ENCODE measurements at places on chromosomes 1 and 21.
A peak's percentile ranks its signal among the peaks of the same experiment; 100 is the strongest.

DNA sequence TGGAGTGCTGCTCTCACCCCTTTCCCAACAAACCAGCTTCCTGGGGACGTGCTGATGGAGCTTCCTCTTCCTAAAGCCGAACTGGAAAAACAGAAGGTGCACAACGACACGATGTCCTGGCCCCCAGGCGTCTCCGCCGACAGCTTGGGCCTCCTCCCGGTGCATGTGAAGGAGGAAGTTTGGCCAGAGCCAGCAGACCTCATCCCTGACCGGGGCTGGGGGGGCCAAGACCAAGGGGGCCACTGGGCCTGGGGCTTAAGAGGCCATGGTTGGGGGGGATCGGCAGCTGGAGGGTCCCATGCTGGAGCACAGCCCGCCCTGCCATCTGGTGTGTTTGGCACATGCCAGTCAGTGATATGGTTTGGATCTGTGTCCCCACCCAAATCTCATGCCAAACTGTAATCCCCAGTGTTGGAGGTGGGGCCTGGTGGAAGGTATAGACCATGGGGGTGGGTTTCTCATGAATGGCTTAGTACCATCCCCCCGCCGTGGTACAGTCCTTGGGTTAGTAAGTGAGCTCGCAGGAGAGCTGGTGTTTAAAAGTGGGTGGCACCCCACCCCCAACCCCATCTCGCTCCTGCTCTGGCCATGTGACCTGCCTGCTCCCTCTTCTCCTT lies 6.4 kb downstream of the HES4 start:
- no peak for DNase-seq

- DNase-seq = no peak
Measured at GRCh38 chr1:112711041-112711440, 4.1 kb downstream of the PPM1J start.

DNA sequence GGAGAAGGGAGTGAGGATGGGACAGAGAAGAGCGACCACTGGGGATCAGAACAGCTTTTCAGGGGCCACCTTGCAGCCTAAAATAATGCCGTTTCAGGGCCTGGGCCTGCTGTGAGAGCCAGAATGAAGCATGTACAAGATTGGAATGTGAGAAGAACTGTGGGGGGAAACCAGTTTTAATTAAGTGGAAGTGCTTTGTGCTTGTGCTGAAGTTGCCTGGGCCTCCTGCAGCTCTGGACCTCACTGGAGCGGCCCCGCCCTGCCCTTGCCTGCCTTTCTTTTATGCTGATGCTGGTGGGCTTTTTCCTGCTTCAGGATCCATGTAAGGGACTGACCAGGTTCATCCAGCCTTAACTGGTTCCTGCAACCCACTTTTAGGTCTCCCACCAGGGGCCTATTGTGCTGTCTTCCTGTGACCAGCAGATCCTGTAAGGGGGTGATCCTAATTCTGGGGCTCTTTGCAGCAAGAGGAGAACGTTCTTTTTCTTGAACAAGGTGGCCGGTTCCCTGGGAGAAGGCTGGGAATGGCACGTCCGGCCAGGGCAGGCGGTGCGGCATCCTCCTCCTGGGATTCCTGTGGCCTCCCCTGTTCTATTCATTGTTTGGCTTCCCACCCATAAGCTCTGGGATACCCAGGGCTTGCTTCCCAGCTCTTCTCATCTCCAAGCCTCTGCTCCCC lies 3.2 kb downstream of the C1orf226 start:
- DNase-seq = no peak

DNA sequence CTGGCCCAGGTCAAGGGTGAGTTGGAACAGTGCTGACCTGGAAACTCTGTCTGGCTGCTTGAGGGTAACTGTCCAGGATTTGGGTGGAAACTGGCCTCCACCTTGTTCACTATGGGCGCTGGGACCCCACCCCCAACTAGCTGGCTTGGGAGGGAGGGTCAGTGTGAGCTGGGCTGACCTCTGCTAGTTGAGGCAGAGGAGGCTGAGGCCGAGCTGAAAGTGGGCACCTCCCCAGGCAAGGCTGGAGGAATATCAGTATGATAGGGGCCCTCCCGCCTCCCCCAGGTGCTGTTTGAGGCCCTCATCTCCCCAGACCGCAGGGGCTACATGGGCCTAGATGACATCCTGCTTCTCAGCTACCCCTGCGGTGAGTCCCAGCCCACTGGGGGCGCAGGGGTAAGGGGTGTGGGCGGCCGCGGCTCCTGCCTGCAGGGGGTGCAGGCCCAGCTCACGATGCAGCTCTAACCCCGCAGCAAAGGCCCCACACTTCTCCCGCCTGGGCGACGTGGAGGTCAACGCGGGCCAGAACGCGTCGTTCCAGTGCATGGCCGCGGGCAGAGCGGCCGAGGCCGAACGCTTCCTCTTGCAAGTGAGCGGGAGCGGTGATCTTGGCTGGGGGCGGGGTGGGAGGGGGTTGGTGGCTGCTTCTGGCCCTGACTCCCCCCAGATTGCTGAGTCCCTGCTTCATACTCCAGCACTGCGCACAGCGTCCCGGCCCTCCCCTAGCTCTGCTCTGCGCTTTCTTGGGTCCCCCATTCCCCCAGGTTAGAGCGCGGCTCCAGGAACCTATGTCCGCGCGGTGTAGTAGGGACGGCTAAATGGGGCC lies 22.9 kb downstream of the PTPRU start:
- DNase-seq = no peak

- no peak for DNase-seq
Measured at GRCh38 chr1:92989936-92990583, 28.8 kb upstream of the DIPK1A start.

- no peak for DNase-seq
Measured at GRCh38 chr1:93616996-93617669, 64.5 kb downstream of the BCAR3 start.

GRCh38 chr1:14648896-14649855 lies 50.7 kb downstream of the KAZN start:
- DNase-seq = no peak

DNA sequence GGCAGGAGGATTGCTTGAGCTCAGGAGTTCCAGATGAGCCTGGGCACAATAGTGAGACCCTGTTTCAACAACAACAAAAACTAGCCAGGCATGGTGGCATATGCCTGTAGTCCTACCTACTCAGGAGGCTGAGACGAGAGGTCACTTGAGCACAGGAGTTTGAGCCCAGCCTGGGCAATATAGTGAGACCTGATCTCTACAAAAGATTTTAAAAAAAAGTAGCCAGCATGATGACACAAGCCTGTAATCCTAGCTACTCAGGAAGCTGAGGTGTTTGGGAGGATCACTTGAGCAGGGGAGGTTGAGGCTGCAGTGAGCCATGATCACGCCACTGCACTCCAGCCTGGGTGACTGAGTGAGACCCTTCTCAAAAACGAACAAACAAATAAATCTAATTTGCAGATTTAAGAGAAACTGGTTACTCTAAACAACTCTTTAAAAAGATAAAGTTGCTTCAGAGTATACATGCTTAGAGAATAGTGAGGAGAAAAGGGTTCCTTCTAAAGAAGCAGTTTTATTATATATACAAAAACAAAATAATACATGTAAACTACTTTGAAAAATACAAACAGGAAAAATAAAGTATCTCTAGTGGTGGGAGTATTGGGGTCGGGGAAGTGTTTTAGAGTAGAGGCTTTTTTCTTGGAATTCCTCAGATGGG lies 88.4 kb downstream of the ADCY10 start:
- DNase-seq = no peak

DNA sequence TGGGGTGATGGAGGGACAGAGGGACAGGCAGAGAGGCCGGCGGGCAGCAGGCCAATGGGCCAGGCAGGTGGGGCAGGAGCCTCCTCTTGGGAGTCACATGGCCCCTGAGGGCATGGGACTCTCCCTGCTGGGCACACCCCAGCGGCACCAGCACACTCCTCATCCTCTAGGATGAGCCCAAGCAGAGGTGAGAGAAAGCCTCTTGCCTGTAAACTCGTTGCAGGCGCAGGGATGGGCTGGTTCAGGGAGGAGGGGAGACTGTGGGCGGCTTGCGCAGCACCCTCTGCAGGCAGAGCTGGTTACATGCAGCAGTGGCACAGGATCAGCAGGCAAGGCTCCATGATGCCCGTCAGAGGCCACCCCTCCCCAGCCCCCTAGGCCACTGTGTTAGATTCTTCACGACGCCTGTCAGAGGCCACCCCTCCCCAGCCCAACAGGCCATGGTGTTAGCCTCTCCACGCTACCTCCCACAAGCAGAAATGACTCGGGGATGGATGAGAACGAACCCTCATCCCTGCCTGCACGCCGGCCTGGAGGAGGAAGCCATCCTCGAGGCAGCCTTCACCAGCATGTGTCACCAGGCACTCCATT lies 209.7 kb upstream of the VAMP3 start:
- no peak for DNase-seq

DNA sequence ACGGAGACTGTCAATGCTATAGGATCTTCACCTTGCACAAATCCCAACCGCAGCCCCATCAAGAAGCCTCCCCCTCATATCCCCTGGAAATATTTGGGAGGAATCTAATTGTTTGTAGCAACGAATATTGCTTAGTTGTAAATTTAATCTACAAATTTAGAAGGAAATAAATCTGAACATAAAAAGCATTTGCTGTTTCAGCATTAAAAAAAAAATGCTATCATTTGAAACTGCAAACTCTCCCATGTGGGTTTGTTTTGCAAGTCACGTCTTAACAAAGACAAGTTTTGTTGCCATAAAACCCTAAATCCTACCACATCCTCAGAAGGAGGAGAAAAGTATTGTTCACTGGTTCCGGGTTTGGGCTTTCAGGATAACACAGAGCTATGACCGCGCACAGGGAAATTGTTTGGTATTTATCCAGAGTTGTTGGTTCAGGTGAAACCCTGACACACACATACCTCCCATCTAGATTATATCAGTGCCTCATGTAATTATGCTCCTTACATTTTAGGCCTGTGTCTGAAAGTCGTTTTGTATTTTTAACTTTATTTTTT lies 279.6 kb downstream of the TM2D1 start:
- DNase-seq = no peak

GRCh38 chr1:248791010-248791409 lies 34.7 kb downstream of the SH3BP5L start:
- no peak for DNase-seq

- no peak for DNase-seq
Measured at GRCh38 chr1:23524716-23525401, 6.2 kb downstream of the E2F2 start.

DNA sequence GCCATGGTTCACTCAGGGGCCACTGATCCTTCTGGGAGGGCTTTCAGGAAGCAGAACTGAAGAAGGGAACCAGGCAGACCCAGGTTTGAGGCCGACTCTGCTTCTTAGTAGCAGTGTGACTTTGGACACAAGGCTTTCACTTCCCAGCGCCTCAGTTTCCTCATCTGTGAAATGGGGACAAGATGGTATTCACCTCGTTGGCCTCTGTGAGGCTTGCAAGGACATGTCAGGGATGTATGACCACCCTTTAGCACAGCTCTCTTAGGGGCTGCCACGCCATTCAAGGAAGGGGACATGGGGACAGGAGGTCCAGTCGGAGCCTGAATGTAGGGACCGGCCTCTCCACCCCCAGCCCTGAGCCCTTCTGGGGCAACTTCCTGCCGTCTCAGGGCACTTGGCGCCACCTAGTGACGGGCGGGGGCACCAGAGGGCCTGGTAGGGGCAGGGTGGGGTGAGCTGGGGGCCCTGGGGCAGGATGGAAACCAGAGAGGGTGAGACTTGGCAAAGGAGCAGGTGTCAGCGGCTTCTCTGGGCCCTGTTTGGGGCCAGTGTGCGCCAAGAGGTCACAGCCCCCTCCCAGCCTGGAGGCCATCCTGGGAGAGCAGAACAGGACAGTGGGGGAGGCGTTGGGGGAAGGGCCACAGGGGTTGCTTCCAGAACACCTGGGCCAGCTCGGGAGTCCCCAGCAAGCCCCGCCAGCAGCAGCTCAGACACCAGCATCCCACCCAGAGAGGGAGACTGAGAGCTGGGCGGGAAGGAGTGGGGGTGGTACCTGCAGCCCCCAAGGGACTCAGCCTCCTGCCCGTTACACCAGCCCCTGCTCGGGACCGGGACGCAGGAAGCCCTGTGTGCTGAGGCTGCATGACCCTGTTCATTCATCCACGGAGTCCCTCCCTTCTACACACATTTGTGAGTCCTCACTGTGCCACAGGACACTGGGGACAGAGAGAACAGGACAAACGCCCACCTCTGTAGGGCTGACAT lies 102.5 kb upstream of the TARDBP start:
- peak; percentile 50 for DNase-seq
